ENCODE measurements at places on chromosomes 1 and 21. TPM values are rescaled to one million over a fixed set of nuclear protein-coding genes. Genes with fewer than 3 reads are reported as not detected.

The KLHL12 gene
- 22.4 TPM for total RNA-seq

DNA sequence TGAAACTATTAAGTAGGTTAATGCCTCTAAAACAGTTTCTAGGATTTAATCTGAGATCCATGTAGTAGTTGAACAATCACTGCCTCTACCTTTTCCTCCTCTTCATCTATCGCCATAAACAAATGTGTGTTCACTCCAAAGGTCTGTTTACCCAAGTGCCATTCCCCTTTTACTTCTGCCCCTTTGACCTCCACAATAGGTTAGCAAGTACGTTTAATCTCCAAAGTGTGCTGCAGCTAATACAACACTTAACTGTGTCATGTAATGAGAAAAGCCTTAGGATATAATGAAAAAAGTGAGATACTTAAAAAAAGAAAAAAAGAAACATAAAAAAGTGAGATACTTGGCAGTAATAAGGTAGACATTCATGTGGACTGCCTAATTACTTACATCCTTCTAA is 28.2 kb downstream of the GPBP1L1 start:
- DNase-seq: no peak

DNA sequence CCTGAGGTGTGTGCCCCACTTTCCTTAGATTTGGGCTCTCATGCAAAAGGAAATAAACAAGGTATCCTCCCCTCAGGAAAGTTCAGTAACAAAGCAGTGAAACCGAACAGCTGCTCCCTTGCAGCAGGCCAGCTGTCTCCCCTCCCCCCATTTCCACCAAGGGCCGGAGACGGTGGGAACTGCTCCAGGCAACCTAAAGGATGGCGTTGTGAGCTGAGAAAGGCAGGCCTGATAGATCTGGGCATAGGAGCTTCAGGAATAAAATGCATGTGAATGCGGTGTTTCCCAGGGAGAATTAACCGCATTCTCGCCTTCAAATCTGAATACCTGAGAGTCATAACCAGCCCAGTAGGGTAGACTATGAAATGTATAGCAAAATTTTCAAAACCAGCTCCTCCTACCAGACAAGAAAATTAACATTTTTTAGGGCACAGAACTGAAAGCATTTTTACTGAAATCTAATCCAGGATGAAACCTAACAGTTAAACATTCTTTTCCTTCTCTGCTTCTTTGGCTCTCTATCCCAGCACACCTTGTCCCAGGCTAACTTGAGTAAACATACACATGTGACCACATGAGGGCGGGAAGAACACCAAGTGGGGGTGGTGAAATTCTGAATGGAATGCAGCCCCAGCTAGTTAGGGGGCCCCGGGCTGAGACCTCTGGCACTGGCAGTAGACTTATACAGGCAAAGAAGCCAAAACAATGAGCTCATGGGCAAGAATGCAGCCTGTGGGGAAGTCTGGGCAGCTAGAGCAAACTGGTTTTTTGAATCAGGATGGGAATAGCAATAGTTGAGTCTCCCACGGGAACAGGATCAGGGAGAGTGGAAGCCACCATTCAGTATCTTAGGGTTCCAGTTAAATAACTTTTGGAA is 11.5 kb downstream of the MCL1 start:
- DNase-seq: no peak

- DNase-seq: no peak
Observed at GRCh38 chr1:109896681-109897080, 14.0 kb upstream of the CSF1 start.

DNA sequence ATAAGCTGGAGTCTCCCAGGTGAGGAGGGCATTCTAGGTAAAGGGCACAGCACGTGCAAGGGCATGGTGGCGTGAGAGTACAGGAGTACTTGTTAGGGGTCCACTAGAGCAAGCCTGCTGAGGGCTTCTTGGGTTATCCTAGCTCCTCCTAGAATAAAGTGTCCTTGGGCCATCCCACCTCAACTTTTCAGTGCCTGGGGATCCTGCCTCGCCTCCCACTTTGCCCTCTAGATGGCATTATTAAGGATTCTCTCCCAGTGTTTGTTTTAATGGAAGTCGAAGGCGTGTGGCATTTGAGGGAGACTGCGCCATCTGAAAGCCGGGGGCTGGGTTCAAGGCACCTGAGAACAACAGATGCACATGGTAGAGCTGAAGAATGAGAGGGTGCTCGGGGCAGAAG is 74.5 kb upstream of the SELENON start:
- DNase-seq: no peak
